ENCODE measurements at places on chromosomes 1 and 21.
A peak's percentile ranks its signal among the peaks of the same experiment; 100 is the strongest.

DNA sequence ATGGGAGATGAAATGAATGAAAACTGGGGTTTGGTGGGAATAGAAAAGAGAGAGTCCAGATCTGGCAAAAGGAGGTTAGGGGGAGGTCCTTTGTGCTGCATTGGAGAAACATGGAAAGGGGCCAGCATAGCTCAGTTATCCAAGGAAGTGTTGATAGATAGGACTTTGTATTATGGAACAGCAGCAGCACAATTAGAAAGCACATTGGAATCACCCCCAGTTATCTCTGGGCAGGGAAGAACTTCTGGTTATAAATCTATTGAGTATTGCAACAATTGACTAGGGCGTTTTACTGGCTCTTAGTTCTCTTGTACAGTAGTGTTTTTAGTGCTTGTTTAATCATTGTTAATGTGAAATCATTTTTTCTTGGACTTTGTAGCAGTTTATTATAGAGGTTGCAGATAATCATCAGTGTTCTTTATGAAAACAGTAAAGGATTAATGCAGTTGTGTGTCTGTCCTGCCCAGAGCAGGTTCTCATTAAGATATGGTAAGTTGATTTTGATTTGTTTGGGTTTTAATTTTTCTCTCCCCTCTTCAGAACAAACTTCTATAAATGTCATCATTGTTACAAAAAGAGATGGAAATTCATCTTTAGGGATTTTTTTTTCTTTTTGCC lies 76.6 kb downstream of the NR5A2 start:
- no peak for DNase-seq

DNA sequence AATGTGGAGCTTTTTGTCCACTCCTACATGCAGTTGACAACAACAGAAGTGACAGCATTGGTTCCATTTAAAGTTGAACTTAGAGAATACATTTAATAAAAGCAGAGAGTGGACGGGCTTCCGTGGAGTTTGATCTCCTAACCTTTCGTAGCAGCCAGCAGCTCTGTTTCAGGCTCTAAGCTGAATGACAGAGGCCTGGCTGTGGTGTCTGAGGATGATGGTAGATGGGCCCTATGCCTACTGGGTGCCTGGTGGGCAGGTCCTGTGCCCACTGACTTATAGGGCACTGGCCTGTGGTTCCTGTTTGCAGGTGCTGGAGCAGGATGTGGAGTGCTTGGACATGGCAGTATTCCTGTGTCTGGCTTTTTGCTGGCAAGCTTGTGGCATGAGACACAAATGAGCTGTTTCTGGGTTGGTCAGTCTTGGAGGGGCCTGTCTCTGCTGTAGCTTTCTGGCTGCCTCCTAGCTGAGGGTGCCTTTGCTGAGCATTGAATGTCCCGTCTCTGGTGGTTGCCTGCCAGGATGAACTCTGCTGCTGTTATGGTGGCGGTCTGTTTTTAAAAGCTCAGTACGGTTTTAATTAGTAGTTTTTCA lies 54.6 kb downstream of the PRDM2 start:
- DNase-seq = peak; percentile 30

DNA sequence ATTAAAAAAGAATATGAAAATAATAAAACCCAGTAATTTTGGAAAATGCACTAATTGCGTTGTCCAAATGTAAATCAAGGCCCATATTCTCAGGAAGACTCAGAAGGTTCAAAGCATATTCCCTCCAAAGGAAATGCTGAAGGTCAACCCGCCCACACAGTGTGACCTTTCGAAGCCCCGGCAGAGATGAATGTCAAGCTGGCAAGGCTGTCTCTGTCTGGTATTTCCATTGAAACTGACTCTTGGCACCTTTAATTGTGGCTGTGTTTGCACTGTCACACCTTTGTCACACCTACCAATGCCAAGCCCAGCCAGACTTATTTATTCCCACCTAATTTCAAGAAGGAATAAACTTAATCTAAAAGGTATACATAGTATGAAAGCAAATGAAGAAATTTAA lies 82.5 kb downstream of the NTPCR start:
- no peak for DNase-seq

- DNase-seq = no peak
Measured at GRCh38 chr1:102234753-102235359, 238.1 kb upstream of the OLFM3 start.

- no peak for DNase-seq
Measured at GRCh38 chr1:5743435-5744095, 248.7 kb downstream of the NPHP4 start.

DNA sequence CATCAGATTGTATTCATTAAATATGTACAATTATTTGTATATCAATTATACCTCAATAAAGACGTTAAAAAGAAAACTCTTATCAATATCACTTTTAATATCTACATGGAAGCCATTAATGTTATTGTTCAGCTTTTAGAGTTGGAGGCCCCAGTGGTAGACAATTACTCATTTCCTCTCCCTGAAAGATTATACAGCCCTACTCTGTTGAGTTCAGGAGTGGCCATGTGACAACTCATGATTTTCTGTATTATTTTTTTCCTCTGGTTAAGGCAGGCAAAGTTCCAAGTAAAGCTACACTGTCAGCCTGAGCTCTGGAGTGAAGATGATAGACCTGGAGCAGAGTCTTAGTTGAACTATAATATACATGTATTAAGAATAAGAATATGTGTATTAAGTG lies 247.9 kb upstream of the B3GALT2 start:
- no peak for DNase-seq

- no peak for DNase-seq
Measured at GRCh38 chr1:167648978-167649744, 19.1 kb downstream of the RCSD1 start.

GRCh38 chr1:229360420-229360819 lies 17.6 kb upstream of the CCSAP start:
- DNase-seq = no peak

GRCh38 chr1:186901631-186902030 lies 72.9 kb downstream of the PLA2G4A start:
- no peak for DNase-seq

Measured in fibroblast of gingiva (primary cell).